ENCODE measurements at places on chromosomes 4 and X.

- no peak for DNase-seq
These were observed 20.5 kb downstream of the PKD2 start for GRCh38 chr4:88027611-88028608.

DNA sequence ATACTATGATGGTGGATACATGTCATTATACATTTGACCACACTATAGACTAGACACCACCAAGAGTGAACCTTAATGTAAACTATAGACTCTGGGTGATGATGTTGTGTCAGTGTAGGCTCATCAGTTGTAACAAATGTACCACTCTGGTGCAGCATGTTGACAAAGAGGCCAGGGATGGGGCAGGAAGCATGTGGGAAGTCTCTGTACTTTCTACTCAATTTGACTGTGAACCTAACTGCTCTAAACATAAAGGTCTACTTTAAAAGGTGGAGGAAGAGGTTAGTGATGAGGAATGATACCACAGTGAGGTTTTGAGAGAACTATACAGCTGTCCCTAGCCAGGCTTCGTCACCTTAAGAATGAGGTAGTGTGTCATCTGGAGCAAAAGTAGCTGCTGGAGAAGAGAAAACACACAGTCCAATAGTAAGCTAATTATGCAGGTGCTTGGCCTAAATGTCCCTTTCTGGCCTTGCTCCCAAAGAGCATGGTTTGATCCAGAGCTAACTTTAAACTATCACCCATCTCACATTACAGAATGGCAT lies 38.4 kb downstream of the GRSF1 start:
- DNase-seq: no peak

DNA sequence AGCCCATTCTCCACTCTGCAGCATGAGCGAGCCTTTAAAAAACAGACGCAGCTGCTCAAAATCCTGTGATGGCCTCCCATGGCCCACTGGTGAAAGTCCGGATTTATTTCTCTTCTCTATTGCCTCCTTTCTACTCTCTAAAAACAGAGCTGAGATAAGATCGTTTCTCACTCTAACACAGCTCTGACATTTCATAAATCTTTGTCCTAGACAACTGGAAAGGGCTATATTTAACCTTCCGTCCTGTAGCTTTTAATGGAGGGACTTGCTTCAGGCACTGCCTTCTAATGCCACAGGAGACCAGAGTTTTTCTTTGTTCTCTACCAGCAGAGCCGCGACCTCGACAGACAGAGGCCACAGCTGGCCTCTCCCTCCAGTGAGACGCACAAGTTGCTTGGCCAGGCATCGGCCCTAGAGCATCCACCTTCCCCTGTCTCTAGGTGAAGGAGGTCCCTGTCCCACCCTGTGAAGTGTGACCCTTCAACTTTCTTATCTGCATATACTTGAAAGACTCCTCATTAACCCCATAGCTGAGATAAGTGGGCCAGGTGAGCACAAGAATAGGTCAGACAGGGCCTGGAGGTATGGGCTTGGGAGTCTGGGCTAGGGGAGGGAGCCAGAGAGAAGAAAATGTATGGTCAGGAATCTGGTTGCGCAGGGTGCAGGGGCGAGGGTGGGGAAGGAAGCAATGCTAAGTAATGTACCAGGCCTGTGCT lies 50.0 kb downstream of the RTL5 start:
- DNase-seq: no peak

DNA sequence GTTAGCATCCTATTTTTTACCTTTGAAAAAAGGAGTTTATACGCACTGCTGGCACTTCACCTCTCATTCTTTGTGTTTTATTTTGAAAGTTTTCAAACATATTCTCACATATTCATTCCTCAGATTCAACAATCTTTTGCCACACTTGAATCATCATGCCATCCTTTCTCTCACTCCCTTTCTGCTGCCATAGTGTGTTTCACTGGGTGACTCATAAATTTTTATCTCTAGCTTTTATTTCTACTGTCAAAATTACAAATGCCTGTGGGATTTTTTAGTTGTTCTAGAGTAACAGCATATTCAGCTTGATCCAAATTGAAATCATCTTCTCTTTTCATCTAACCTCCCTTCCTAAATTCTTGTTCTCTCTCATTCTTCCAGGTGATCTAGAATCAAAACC lies 28.0 kb downstream of the MFSD8 start:
- no peak for DNase-seq

GRCh38 chrX:133676344-133677122 lies 261.2 kb upstream of the GPC4 start:
- DNase-seq: no peak

DNA sequence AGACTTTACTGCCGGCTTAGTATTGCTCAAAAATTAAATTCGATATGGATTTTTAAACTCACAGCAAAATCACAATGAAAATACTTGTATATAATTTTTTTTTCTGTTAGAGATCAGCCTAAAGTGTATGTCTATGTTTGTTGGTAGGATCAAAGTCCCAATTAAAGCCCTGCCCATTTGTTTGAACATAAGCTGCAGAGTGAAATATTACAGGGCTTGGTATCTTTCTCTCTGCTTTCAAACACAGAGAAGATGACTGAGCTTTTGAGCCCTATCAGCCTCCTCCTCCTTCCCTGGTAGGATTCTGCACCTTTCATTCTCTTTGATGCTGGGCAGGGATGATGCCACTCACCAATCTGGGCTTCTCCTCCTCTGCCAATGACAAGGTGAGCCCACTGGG lies 345.4 kb downstream of the PPP1R2C start:
- DNase-seq: no peak

- DNase-seq: no peak
These were observed 5.0 kb upstream of the TRPC5 start for GRCh38 chrX:112087545-112087944.

DNA sequence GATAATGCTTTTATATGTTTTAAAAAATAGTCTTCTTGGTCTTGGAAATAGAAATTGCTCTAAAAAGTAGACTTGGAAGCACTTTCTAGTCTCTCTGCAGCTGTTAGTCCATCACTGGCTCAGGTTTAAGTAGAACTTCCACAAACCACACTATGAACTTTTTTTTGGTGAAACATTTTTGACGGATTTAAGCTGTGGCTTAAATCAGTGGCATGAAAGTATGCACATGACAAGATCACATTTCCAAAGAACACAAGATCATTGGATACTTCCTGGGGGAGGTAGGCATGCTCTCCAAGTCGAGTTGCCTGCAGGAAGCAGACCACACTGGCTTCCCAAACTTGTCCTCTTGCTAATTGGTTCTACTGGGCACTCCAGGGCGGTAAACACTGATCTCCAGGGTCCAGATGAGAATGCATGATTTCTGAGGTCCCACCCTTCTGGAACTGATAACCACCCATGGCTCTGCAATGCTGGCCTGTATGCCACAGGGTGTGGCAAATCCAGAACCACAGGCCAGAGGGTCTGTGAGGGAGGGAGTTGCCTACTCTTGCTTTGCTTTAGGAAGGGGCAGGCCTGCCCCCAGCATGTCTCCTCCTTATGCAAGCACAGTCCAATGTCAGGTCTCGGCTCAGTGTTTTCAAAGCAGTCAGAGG lies 331.9 kb upstream of the SFRP2 start:
- DNase-seq: no peak

- no peak for DNase-seq
These were observed 115.1 kb upstream of the STX18 start for GRCh38 chr4:4656977-4657376.
